ENCODE measurements at places on chromosomes 6 and 20.

- no peak for DNase-seq
Observed at GRCh38 chr6:63705707-63706106, 70.1 kb downstream of the PHF3 start.

DNA sequence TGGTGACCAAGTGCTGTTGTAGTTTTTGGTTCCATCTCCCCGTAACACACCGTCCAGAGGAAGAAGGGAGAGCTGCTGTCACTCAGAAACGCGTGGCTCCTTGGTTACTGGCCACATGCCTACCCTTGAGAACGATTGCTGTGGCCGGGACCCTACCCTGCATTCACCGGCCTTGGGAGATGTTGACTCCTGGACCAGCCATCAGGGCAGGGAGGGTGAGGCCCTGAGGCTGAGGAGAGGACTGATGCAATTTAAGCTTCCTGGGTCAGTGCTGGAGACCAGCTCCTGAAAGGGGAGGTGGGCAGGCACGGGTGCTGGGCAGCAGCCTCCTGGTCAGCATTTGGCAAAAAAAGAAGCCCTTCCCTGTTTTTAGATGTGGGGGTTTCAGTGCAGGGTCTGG, 31.5 kb downstream of the ERMARD start:
- no peak for DNase-seq

DNA sequence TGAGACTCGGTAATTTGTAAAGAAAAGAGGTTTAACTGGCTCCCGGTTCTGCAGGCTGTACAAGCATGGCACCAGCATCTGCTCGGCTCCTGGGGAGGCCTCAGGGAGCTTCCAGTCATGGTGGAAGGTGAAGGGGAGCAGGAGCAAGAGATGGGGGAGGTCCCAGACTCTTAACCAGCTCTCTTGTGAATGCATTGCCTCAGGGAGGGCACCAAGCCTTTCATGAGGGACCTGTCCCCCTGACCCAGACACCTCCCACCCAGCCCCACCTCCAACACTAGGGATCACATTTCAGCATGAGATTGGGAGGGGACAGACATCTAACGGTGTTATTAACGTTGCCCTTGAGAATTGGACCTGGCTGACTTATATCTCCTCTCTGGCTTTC, 68.6 kb downstream of the PTPN1 start:
- DNase-seq: no peak

DNA sequence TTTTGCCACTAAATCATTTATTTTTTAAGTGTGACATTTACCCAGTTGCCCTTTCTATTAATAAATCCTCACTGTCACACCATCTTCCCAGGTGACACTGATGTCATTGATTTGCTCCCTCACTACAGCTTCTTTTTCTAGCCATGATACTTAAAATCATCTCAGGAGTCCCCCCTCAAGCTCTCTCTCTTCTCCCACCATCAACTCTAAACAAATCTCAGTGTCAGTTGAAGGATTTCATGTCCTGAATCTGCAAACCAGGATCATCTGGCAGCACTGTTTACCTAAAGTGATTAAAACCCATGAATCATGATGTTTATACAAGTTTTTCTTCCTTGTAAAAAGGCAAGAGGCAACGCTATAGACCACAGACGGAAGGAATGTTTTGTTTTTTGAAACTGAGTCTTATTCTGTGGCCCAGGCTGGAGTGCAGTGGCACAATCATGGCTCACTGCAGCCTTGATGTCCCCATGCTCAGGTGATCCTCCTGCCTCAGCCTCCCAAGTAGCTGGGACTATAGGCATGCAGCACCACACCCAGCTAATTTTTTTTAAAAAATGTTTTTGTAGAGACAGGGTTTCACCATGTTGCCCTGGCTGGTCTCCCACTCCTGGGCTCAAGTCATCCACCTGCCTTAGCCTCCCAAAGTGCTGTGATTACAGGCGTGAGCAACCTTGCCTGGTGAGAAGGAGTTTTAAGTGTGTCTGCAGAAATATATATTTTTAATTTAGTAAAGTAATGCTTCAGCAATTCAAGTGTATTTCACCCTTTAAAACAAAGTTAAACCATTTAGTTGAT, 30.1 kb upstream of the SH3BGRL2 start:
- no peak for DNase-seq

DNA sequence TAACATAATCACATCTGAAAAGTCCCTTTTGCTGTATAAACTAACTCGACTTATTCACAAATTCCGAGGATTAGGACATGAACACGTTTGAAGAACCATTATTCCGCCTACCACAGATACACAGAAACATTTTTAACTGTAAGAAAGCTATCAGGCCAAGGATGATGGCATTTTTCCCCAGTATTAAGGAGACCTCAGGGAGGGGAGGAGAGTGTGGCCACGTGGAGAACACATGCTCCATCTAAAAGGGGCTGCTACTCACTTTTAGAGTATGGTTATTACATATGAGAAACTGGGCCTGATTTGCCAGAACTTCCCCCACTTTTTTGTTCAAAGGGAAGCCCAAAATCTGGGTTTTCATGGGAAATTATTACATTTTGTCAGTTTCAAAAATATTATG, 153.4 kb downstream of the EYA2 start:
- DNase-seq: no peak

DNA sequence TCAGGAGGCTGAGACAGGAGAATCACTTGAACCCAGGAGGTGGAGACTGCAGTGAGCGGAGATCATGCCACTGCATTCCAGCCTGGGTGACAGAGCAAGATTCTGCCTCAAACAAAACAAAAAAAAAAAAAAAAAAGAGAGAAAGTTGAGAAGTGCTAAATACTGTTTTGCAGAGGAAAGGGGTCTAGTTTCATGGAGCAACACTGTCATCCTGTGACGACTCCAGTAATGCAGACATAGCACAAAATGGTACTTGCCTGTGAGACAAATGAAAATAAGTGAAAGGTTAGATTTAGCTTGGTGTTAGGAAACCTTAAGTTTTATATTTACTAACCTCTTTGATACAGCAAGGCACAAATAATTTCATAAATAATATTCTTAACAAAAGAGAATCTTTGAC, 29.7 kb downstream of the CEP162 start:
- DNase-seq: no peak

DNA sequence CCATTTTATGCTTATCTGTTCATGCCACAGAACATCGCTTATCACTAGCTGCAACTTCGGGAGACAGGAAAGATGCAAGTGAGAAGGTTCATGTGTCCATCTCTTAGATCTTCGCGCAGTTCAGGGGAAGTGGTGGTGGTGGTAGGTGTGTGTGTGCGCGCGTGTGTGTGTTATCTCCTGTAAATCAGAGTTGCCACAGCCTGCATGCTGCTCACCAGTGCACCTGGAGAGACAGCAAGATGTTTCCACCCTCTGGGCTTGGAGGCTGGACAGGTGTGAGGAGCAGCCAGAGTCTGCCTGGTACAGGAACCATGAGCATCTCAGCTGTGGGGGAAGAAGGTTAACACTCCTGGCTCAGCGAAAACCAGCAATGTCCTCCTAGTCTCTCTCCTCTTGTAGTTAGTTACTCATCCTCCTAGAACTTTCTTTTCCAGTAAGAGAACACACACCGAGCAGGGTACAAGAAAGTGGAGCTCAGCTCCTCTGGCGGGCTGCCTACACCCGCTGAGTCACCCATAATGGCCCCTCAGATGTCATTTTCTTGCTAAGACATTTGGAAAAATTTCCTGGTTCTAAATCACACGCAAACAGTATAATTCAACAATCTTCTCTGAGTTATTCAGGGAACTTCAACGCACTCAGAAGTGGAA, 5.1 kb upstream of the TUBB1 start:
- peak; percentile 21 for DNase-seq

DNA sequence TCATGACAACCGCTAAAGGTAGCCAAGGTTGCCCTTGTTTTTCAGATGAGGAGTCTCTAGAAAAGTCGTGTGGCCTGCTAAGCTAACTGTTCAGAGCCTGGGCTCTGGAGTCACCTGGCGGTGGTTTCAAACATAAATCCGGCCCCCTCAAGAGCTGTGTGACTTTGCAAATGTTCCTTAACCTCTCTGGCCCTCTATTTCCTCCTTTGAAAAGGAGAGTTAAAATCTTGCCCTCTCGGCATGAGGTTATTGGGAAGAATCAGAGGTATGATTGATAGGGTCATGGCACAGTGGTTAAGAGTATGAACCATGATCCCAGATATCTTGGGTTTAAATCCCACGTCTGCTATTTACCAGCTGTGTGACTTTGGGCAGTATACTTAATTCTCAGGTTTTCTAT, 5.6 kb upstream of the LBP start:
- DNase-seq: no peak

DNA sequence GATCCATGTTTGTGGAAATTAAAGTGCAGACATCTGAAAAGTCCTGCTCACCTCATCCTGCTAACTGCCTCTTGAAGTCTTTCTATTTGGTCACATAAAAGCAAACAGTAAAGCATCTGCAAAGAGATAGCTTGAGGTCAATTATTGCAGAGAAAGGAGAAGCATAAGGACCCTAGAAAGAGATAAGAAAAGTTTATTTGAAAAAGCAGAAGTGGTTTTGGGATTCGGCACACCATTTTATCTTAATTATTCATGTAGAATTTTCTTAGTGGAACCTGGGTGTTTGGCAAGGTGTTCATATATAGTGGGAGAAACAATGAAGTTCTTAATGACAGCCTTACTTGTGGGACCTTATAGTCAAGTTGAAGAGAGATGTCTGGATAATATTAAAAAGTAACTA, 280.8 kb downstream of the CENPW start:
- no peak for DNase-seq

- DNase-seq: no peak
Observed at GRCh38 chr20:10430000-10430466, 4.0 kb downstream of the MKKS start.

DNA sequence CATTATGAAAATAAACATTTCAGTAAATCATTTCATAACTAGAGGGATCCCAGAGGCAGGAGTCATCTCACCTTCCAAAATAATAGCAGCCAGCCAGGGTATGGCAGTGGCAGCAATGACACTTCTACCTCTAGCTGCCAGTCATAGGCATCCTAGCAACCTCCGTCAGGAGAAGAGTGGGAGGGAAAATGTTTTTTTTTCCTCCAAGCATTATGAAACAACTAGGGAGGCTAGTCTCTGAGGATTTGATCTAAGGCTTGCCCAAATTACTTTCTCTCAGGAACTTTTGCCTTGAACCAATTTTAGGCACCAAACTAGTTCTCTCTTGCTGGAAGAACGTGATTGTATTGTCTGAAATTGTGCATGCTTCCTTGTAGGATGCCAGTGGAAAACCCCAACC, 208.7 kb upstream of the PREP start:
- DNase-seq: no peak

DNA sequence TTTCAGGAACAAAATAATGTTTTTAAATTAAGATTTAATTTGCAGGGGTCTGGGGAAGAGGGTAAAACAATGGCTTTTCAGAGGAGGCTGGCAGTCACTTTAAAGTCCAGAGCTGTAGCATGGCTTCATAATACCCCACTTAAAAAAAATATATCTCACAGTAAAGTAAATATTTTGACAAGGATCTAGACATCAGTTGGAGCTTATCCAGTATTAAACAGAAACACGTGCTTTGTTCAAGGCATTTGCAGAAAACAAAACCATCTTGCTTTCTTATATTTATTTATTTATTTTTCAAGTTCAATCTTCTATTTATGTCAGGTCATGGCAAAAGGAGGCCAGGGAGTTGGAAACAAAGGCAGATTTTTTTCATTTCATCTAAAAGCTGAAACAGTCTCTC, 53.3 kb upstream of the PRL start:
- no peak for DNase-seq

DNA sequence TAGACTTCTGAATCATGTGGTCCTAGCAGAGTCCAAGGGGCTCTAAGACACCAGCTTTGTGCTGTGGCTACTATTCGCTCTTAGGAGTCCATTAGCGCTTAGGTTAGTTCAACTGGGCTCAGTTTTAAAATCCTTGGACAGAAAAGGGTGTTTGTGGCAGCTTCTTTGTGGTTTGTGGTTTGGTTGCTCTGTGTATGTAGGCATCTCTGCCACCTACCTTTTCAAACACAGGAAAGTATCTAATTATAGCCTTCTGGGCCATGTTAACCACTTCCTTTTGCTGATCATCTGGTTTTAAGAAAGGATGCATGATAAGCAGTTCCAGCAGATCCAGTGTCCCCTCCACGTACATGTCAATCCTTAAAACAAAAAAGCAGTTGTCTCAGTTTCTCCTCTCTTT, 10.8 kb downstream of the GSTA4 start:
- peak; percentile 54 for DNase-seq

- no peak for DNase-seq
Observed at GRCh38 chr6:101784094-101784493, 390.6 kb downstream of the GRIK2 start.

- no peak for DNase-seq
Observed at GRCh38 chr6:16922282-16922681, 161.0 kb upstream of the ATXN1 start.
